ENCODE measurements at places on chromosomes 12 and 14. TPM values are rescaled to one million over a fixed set of nuclear protein-coding genes. Genes with fewer than 3 reads are reported as not detected.
A peak's percentile ranks its signal among the peaks of the same experiment; 100 is the strongest.

GRCh38 chr12:124625867-124626675, 58.7 kb upstream of the NCOR2 start:
- H3K27ac ChIP-seq, result peak overlapping the region; percentile 75
- H3K36me3 ChIP-seq, result no peaks in the 10 kb centered on the region
- no peaks in the 10 kb centered on the region for H3K27me3 ChIP-seq
- DNase-seq, result peak; percentile 87

DNA sequence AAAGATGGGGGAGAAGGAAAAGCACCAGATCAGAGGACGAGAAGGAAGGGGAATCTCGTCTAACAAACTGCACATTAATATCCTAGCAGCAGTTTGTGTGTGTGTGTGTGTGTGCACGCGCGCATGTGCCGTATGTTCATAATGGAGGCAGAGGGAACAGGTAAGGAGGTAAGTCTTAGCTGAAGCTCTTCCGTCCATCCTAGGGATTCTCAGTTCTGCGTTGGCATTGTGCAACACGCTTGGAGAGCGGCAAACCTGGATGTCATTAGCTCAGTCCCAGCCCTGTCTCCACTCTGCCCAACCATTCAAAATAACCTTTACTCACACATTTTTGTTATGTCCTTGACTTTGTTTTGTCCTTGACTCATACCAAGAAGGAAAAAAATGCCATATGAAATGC, 1.6 kb upstream of the C1R start:
- peaks cover 4% of the 10 kb centered on the region for H3K4me1 ChIP-seq
- no peak overlapping the region for H3K4me3 ChIP-seq
- no peak for DNase-seq
- no peaks in the 10 kb centered on the region for H3K36me3 ChIP-seq
- H3K27me3 ChIP-seq, result no peaks in the 10 kb centered on the region

DNA sequence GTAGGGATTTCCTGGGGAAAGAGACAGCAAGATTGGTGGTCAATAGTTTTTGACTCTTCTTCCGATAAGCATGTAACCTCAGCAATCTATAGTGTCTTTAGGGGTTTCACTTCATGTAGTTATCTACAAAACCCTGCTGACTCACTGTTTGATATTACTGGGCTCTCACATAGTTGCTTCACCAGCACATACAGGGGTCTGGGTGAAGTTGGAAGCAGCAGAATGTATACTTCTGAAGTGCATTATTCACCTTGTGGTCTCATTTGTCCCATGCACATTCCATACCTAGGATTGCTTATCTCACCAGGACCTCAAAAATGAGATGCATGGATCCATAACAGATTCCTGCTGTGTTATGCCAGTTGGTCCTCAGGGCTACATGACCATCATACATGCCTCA, 280.0 kb downstream of the LRIG3 start:
- DNase-seq, result no peak
- no peak overlapping the region for H3K4me3 ChIP-seq
- no peaks in the 10 kb centered on the region for H3K36me3 ChIP-seq
- H3K4me1 ChIP-seq, result no peaks in the 10 kb centered on the region
- H3K27ac ChIP-seq, result no peak overlapping the region

DNA sequence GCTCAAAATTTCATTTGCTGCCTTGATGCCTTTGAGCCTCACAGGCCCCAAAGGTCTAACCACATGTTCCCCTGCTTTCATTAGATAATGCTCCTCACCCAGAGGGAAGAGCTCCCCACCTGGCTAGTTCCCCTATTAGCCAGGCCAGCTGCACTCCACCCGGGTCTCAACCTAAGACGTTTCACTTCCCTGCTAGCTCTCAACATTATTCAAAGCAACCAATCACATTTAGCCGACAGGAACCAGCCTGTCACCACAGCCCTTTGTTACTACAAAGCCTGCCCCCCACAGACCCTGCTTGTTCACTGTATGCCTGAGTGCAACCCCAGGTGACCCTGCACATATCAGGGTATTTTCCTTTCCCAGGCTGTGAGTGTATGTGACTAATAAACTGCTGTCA, 78.6 kb downstream of the SLC15A5 start:
- H3K4me3 ChIP-seq, result no peak overlapping the region
- DNase-seq, result no peak
- no peaks in the 10 kb centered on the region for H3K27me3 ChIP-seq
- peaks cover 14% of the 10 kb centered on the region for H3K4me1 ChIP-seq
- no peaks in the 10 kb centered on the region for H3K36me3 ChIP-seq
- no peak overlapping the region for H3K27ac ChIP-seq

- no peak overlapping the region for H3K27ac ChIP-seq
- H3K4me1 ChIP-seq, result peaks cover 14% of the 10 kb centered on the region
- no peaks in the 10 kb centered on the region for H3K36me3 ChIP-seq
- no peak for DNase-seq
- H3K27me3 ChIP-seq, result no peaks in the 10 kb centered on the region
- H3K4me3 ChIP-seq, result no peak overlapping the region
These were observed 52.6 kb downstream of the LRP6 start for GRCh38 chr12:12214201-12214600.

DNA sequence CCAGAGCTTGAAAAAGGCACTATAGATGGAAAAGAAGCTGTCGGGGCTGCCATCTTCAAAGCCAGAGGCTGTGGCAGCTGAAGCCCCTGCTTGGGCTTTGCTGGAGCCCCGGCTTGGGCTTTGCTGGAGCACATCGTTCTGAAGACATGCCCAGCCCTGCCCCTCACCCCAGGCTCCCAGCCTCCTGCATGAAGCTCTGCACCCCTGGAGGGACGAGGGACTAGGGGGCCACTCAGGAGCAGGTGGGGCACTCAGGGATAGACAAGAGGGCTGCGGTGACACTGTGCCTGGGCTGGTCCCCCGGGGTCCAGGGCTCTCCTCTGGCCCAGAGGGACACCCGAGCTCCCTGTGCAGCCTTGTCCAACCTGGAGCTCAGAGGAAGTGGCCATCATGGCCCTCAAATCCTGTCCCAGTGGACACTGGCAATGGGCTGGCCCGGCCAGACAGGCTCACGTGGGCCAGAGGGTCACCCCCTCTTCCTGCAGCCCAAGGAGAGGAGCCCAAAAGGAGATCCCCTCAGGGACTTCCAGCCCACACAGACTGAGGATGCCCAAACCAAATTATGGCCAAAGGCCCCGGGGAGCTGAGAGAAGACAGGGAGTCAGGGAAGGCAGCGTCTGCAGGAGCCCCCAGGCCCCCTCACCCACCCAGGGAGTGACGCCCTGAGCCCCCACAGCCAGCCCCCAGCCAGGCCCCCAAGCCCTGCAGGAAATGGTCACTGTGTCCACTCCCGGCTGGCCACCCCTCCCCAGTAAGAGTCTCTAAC, 23.1 kb upstream of the C14orf180 start:
- peaks cover 4% of the 10 kb centered on the region for H3K27me3 ChIP-seq
- peak; percentile 3 for DNase-seq
- no peak overlapping the region for H3K27ac ChIP-seq
- H3K4me1 ChIP-seq, result no peaks in the 10 kb centered on the region

DNA sequence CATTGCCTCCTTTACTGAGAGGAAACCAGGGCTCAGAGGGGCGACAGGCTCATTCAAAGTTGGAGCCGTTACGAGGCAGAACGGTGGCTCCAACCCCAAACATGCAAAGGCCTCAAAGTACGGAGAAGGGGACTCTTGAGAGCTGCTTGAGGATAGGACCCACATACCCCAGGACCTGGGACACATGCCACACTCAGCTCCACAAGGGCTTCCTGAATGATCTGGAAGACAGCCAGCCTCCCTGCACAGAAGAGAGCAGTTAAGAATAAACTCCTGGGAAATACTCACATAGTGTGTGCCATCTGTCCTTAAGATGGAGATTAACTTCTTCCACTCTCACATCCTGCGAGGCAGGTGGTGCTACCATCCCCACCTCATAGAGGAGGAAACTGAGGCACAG, 26.6 kb upstream of the NXPH4 start:
- no peak overlapping the region for H3K4me3 ChIP-seq
- DNase-seq, result no peak
- H3K27ac ChIP-seq, result no peak overlapping the region
- peaks cover 32% of the 10 kb centered on the region for H3K36me3 ChIP-seq
- H3K27me3 ChIP-seq, result no peaks in the 10 kb centered on the region

DNA sequence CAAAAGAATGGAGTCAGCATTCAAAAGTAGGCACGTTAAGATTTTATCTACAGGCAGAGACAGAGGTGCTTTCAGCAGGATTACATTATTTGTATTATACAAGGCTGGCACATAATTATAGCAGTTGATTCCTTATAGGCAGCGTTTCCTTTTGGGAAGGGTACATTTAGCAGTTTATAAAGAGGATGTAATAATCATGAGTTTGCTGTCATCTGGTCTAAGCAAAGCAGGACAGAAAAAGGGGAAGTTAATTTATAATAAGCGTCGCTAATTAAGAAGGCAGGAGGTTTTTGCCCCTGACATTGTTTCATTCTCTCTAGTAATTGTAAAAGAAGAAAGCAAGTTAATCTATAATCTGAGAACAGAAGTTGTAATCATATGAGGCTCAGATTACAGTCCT, 259.9 kb upstream of the MDGA2 start:
- H3K4me1 ChIP-seq, result no peaks in the 10 kb centered on the region
- no peak overlapping the region for H3K27ac ChIP-seq
- no peaks in the 10 kb centered on the region for H3K27me3 ChIP-seq
- H3K4me3 ChIP-seq, result no peak overlapping the region

DNA sequence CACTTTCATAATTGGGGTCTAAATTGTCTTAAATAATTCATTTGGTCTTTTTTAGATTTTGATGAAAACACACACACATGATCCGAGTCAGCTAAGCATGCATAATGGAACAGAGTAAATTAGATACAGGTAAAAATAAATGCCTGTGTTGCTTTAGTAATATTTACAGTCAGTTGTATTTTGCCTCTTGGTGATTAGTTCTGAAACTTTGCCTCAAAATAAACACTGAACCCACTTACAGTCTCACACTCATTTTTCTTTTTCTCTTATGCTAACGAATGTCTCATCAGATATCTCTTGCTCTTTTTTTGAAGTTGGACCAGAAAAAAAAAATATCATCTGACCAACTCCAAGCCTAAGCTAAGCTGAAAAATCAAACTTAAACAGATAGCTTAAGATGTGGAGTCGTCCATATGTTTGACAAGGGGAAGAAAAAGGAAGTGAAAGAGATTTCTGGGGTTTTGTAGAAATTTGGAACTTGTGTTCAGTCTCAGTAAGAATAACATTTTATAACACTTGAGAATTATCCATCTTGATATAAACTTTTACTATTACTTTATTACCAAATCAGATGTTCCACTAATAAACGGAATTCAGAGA, 592.5 kb downstream of the RPL10L start:
- H3K4me3 ChIP-seq, result no peak overlapping the region
- H3K27me3 ChIP-seq, result no peaks in the 10 kb centered on the region
- DNase-seq, result no peak
- no peaks in the 10 kb centered on the region for H3K4me1 ChIP-seq
- H3K36me3 ChIP-seq, result no peaks in the 10 kb centered on the region

DNA sequence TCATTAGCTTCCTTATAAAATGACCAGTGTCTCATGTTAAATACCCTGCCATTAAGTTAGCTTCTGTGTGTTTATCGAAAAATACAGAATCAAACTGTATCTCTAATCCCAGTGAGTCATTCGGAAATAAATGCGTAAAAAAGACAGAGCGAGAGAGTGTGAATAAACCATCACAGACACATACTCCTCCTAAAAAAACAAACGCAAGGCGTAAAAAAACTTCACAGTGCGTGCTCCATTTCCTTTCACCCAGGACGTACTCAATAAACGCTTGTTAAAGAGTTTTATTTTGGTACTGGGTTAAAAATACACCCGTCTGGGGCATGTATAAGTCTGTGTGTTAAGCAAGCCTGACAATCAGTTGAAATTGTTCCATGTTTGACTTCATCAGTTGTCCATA, 58.8 kb upstream of the ISM2 start:
- H3K27me3 ChIP-seq, result no peaks in the 10 kb centered on the region
- peaks cover 62% of the 10 kb centered on the region for H3K36me3 ChIP-seq
- H3K4me1 ChIP-seq, result no peaks in the 10 kb centered on the region
- H3K27ac ChIP-seq, result no peak overlapping the region
- DNase-seq, result no peak

- no peak overlapping the region for H3K27ac ChIP-seq
- H3K36me3 ChIP-seq, result no peaks in the 10 kb centered on the region
- no peak for DNase-seq
These were observed 426.0 kb downstream of the FUT8 start for GRCh38 chr14:65838565-65838964.

DNA sequence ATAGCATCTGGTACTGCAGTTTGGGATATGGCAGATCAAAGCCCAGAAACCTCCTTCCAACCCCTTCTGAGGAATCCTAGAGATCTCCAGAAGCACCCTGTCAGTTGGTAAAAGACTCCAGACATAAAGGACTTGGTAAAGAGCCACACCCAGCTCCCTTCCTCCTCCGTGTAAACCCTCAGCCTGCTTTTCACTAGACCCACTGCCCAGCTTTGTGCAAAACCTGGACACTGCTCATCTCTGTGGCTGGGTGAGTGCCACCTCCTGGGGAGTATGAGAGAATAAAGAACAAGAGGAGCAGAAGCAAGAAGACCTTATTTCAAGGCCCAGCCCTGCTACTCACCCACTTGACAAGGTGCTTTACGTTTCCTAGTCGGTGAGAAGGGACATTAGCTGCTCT, 33.0 kb downstream of the ANO2 start:
- H3K36me3 ChIP-seq, result no peaks in the 10 kb centered on the region
- H3K27ac ChIP-seq, result no peak overlapping the region
- DNase-seq, result no peak
- no peaks in the 10 kb centered on the region for H3K4me1 ChIP-seq
- no peaks in the 10 kb centered on the region for H3K27me3 ChIP-seq
- no peak overlapping the region for H3K4me3 ChIP-seq

DNA sequence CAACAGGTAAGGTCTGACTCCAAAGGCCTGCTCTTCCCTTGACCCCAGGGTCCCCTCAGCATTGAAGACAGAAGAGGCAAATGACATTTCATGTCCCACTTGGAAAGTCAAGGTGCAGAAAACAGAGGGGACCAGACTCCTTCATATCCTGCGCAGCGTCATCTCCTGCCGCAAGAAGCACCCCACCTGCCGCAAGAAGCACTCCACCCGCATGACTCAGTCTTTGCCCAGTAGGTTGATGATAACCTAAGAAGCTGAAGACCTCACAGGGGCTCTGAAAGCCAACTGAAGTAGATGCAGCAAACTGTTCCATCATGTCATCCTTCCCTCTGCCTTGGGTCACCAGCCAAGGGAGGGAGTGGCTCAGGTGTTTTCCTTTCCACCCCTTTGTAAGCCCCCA, 11.6 kb upstream of the SMUG1 start:
- no peak for DNase-seq
- no peaks in the 10 kb centered on the region for H3K36me3 ChIP-seq
- no peak overlapping the region for H3K4me3 ChIP-seq
- H3K27ac ChIP-seq, result no peak overlapping the region
- peaks cover 100% of the 10 kb centered on the region for H3K27me3 ChIP-seq
- no peaks in the 10 kb centered on the region for H3K4me1 ChIP-seq

The SYCP3 gene
- not detected for total RNA-seq

The TAS2R13 gene
- total RNA-seq, result not detected

The RHEBL1 gene
- total RNA-seq, result not detected

The PROX2 gene
- not detected for total RNA-seq
